ENCODE measurements at places on chromosomes 11 and 22.

GRCh38 chr11:119599864-119600541 is 129.0 kb downstream of the NECTIN1 start:
- DNase-seq: no peak

- DNase-seq: no peak
Observed at GRCh38 chr22:50236731-50237409, 8.0 kb downstream of the TUBGCP6 start.

DNA sequence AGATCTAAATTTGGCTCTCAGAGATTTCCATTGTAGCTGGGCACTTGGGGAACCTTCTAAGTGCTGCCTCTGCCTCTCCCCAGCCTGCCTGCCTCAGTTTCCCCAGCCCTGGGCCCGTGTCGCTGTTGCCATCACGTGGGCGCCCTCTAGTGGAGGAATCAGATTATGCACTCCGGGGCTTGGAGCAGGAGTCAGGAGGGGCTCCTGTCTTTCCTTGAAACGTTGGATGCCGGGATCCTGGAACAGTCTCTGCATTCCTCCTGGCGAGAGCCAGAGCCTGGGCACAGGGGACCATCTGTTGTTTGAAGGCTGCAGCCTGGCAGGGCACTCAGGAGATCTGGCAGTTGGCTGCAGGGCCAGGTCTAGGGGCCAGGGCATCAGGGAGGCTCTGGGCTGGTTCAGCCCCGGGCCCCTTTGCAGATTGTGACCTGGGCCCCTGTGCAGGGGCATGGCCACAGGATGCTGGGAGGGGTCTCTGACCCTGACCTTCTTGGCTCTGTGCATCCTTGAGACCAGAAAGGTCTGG is 71.6 kb downstream of the LRP5 start:
- DNase-seq: no peak

DNA sequence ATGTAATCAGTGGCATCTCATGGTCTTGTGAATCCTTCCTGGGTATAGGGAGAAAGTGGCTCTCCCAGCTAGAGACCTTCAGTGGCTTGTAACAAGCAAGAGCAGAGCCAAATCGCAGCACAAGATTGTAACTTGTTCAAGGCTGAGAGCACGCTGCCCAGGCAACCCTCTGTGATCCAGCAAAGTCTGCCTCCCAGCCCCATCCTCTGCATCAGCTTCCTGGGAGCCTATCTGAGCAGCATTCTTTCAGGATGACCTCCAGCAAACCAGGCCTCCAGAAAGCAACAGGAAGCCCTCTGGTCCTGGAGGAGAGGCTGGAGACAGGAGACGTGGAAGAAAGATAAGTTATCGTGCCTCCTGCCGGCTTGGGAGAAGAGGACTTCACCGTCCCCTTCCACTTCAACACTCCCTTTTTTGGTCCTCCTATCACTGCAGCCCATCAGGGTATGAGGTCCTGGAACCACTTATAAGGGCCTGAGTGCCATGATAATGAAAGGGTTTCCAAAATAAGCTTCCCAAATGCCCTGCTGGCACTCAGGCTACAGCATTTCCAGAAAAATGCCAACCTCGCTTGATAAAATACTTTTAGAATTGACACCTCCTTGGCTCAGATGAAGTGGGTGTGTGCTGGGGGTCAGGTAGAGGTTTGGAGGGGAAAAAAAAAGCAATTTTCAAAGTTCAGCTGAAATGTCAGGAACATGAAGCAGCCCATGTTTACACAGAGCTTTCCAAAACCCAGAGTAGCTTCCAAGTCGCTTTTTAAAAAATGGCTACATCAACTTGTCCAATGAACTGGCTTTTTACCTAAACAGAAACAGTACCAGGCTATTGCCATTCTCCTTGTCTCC is 80.2 kb downstream of the PLEKHA7 start:
- no peak for DNase-seq

DNA sequence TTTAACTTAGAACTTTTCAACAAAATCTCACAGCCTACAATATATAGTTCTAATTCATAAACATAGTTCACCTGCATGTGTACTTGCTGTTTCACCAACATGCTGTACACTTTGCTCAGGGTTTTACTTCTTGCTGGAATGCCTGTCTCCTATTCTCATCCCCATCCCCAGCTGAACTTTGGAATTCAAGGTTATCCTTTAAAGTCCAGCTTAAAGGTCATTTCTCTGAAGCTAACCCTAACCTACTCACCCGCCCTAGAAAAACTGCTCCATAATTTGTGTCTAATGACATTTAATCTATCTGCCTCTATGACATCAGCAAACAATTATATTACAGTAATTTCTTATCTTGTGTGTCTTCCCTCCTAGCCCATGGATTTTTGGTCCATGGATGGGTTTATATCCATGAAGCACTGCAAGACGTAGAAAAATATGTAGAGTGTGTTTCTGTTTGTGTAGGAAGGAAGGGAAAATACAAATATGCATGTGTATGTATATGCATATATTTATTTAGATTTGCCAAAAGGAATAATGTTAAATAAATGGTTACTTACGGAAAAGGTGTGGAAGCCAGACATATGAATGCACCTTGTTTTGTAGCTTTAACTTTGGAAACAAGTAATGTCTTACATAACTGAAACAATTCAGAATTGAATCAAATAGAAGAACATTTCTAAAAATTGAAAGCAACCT is 99.5 kb upstream of the APOA1 start:
- DNase-seq: no peak

GRCh38 chr11:119742263-119742861 is 13.4 kb upstream of the NECTIN1 start:
- no peak for DNase-seq

DNA sequence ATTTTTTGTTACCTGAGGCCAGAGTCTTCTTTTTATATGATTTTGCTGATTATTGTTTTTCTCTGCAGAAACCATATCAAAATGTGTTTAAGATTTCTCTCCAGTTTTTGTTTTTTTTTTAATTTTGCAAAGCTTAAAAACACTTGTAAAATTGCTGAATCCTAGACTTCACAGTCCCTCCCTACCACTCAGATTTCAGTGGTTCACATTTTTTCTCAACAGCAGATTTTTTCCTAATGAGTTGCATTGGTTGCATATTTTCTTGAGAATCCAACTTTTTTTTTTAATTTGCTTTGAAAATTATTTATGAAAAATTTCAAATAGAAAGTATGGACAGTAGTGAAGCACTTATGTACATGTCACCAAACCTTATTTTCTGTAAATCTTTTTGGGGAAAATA is 5.8 kb downstream of the ARL14EP start:
- no peak for DNase-seq

GRCh38 chr11:8263109-8263768 is 439 bp downstream of the LMO1 start:
- no peak for DNase-seq

GRCh38 chr11:46114378-46114777 is 6.9 kb downstream of the PHF21A start:
- no peak for DNase-seq

DNA sequence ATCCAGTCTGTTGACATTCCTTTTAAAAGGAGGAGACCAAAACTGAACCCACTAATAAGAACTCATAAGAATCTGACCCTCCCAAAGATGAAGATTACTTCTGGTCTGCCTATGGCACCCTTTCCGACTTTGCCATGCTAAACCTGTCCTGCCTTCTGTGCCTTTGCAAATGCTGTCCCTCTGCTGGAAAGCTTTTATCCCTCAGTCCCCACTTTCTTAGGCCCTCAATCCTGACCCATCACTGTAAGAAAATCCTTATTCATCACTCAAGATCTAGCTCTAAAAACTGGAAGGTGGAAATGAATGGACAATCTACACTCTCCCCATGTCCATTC is 10.4 kb downstream of the MPZL3 start:
- DNase-seq: no peak

GRCh38 chr11:93540337-93540736 is 2.9 kb downstream of the SMCO4 start:
- no peak for DNase-seq

DNA sequence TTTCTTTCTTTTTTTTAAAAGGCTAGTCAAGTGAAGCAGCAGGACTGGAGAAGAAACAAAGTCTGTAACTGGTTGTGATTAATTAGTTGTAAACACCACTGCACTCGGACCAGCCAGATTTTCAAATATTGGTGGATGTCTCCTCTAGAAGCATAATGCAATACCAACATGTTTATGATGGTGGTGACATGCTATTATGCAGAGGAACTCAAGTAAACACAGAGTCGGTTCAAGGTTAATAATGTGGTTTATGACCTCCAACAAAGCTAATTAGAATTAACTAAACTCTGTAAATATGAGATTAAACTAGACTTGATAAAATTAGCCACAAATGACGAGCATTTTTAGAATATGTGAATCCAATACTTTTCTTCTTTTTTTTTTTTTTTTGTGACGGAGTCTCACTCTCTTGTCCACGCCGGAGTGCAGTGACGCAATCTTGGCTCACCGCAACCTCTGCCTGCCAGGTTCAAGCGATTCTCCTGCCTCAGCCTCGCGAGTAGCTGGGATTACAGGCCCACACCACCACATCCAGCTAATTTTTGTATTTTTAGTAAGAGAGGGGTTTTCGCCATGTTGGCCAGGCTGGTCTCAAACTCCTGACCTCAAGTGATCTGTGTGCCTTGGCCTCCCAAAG is 11.8 kb upstream of the AGBL2 start:
- no peak for DNase-seq

DNA sequence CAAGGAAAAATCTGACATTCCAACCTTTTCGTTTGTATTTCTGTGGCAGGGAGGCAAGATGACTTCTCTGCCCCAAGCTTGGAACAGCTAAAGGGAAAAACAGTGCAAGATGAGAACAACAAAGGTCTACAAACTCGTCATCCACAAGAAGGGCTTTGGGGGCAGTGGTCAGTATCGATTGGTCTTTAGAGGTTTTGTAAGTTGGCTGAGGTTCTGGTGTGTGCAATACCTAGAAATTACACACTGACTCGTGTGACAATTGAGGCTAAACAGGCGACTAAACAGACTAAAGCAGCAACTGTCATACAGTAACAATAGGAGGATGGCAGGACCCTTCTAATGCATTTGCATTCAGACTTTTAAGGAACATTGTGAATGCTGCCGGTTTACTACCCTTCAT is 994 bp downstream of the DEPDC5 start:
- no peak for DNase-seq

DNA sequence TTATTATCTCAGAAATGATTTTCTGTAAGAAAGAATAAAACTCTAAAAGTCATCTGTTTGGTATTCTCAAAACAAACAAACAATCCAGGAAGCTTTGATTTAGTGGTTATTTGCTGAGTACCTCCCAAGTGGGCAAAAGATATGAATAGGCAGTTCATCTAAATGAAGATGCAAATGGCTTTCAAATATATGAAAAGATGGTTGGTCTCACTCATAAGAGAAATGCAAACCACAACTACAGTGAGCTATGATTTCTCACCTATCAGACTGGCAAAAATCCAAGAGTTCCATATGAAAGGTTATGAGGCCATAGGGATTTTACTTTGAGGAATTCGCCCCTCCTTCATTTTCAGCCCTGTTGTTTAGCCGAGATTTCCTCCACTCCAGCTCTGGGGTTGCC is 11.3 kb upstream of the P2RY2 start:
- no peak for DNase-seq

GRCh38 chr11:65977621-65978390 is 16.3 kb downstream of the SART1 start:
- DNase-seq: no peak

DNA sequence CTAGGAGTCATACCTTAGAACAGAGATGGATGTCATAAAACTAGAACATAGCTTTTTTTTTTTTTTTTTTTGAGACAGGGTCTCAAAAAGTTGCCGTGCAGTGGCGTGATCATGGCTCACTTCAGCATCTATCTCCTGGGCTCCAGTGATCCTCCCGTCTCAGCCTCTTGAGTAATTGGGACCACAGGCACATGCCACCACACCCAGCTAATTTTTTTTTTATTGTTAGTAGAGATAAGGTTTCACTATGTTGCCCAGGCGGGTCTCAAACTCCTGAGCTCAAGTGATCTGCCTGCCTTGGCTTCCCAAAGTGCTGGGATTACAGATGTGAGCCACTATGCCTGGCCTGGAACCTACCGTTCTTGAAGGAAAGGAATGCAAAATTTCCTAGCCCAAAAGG is 8.8 kb upstream of the CEP295 start:
- no peak for DNase-seq

DNA sequence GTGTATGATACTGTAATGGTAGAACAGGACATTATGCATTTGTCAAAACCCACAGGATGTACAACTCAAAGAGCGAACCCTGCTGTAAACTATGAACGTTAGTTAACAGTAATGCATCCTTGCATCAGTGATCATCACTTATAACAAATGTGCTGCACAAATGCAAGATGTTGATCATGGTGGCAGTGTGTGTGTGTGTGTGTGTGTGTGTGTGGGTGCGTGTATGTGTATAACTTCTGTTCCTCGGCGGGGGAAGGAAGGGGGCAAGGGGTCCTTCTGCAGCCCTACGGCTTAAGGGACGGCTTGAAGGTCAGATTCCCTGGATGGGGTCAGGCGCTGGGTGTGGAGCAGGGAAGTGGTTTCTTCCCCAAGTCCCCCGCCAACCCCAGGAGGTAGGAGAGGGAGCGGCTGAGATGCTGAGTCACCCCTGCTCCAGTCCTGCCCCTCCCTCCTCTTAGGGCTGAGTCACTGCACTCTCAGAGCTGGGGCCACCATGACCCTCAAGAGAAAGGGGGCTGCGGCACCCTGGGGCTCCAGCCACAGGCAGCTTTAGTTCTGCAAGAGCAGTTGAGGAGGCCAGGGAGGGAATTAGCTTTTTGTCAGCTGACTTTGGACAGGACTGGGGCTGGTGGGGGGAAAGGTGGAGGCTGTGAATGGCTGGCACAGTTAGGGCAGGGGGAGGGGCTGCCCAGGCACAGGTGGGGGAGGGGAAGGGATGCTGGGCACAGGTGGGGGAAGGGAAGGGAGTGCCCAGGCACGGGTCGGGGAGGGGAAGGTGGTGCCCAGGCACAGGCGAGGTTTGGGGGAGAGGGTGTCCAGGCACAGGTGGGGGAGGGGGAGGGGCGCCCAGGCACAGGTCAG is 8.8 kb upstream of the CTSD start:
- DNase-seq: peak; percentile 89
